ENCODE measurements at places on chromosomes 5 and 9.

GRCh38 chr5:180072556-180072955 lies 997 bp upstream of the RNF130 start:
- no peak for DNase-seq

DNA sequence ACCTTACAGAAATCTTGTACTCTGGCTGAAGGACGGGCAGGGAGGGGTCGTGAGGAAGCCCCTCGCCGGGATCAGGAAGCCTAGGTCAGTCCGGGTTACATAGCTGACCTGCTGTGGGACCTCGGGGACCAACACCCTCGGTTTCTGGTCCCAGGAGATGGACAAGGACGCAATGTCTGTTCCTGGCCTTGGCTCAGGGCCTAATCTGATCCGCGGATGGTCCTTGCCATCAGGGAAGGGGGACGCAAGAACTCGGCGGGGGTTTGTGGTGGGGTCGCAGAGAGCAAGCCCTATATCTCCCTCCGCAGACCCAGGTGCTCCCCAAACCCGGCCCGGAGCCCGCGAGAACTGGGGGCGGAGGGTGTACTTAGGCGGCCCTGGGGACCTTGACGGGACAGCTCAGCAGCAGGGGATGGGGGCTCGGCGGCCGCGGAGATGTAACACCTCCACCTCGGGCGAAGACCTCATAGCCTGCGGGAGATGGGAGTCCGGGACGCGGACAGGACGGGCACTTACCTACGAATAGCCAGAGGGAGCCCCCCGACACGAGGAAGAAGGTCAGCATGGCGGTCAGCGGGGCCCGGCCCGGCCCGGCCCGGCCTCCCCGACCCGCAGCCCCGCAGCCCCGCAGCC lies 353 bp downstream of the ACSL6 start:
- no peak for DNase-seq

- DNase-seq: no peak
Observed at GRCh38 chr5:176458904-176459561, 10.8 kb downstream of the FAF2 start.

DNA sequence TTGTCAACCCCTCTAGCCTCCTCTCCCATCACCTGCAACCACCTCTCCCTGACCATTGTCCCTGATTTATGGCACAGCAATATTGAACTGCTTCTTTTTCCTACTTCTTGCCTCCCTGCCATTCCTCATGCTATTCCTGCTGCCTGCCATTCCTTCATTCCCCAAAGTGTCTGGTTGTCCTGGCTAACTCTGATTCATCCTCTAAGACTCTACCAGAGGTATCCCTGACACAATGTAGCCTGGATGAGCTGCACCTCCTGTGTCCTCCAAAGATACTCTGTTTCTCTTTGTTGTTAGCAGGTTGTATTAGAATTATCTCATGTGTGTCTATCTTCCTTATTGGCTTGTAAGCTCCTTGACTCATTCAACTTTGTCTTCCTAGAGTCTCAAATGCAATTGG lies 53.5 kb upstream of the PTPN3 start:
- no peak for DNase-seq

Data from esophagus squamous epithelium (tissue), 5 donors.